Motor neuron (in vitro differentiated cells): ENCODE measurements at places on chromosomes 4 and X.
A peak's percentile ranks its signal among the peaks of the same experiment; 100 is the strongest.

GRCh38 chr4:141021397-141022110, 111.7 kb downstream of the RNF150 start:
- ATAC-seq: peak; percentile 51

GRCh38 chr4:893276-893994, 38.7 kb downstream of the GAK start:
- no peak for ATAC-seq

DNA sequence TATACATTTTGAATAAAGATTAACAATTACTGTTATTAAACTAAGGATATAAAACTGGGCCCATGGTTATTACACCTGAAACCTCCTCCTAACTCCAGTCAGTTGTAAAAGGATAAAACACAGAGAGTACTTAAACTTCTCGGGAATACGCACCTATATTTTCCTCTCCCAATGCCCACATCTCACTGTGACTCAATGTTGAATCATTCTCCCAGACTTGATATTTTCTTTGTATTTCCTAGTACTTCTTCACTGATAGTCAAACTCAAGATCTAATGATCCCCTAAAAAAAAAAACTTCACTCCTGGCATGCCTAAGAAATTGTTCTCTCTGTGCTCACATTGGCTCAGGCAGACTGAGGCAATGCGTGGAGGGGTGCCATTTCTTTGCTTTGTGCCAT, 212.5 kb upstream of the DKK2 start:
- no peak for ATAC-seq

DNA sequence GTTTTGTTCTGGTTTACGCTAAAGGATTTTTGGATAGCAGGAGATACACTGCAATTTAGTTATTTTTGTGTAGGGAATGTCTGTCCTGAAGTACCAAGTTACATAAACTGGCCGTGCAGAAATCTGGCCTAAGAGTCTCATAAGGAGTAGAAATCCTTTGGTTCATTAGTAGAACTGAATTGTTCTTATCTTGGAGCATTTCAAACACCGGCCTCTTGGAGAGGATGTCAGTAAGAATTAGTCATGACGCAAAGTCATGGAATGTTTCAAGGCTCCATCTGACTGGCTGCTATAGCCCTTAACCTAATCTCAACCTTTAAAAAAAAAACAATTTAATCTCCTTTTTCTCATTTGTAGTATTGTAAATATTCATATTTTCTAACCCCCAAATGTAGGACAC, 15.2 kb downstream of the PDLIM3 start:
- ATAC-seq: no peak

- ATAC-seq: no peak
These were observed 546 bp downstream of the ZRSR2 start for GRCh38 chrX:15790769-15791290.

DNA sequence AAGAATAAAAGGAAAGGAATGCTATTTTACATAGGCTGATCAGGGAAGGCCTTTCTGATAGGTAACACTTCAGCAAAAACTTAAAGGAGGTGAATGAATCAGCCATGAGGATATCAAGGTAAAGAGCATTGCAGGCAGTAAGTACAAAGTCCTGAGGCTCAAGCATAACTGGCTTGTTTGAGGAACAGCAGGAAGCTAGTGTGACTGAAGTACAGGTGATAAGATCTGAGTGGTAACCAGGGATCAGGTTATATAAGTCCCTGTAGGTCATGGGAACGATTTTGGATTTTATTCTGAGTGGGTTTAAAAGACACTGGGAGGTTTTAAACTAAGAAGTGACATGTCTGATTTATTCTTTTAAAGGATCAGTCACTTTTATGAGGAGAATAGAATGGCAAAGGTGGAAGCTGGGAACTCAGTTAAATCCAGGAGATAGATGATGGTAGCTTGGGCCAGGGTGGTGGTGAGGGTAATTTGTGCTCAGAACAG, 47.1 kb upstream of the THOC2 start:
- no peak for ATAC-seq

GRCh38 chr4:306551-306961, 1.3 kb upstream of the ZNF732 start:
- no peak for ATAC-seq

GRCh38 chr4:138348055-138348454, 105.9 kb upstream of the SLC7A11 start:
- no peak for ATAC-seq

DNA sequence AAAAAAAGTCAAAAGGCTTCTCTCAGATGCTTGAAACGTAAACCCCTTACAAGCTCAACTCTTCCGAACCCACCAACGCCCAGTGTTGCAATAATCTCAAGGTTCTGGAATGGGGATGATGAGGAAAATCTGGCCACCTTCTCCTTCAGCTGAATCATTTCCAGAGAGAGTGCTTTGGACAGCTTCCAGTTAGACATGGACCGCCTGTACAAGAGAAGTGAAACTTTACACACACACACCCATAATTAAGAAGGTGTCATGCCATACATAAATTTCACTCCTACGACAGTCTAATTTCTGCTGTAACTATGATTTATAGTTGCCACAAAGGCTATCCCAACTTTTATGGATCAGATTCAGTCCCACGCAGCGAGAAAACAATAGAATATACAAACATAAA, 72.3 kb downstream of the PRKG2 start:
- ATAC-seq: no peak

GRCh38 chrX:131239057-131239456, 50.0 kb downstream of the IGSF1 start:
- no peak for ATAC-seq

DNA sequence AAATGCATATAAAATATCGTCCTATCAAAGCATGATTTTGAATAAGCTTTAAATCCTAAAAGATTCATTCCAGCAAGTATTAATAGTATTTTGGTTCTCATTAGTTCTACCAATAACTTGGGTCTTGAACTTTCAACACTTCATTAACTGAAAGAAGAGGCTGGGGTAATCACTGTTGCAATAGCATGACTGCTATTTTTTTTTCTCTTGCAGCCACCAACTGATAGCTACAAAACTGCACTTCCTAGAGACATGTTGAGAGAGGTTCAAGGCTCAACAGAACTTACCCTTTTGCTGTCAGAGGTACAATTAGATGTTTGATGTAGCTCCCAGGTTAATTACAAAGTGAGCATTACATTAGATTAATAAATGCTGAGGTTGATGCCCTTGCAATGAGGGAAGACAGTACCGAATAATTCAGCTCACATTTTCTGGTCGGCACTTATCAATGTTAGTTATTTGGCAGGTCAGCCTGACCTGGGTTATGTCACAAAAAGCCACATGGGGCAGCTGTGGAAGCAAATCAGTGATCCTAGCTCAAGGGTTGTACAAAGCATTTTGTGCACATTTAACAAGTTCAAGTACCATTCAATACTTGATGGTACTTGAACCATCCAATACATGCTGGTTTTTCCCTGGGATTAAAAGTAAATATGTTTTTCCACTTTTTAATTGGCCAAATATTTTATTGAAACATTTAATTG, 29.9 kb upstream of the TET2 start:
- no peak for ATAC-seq

DNA sequence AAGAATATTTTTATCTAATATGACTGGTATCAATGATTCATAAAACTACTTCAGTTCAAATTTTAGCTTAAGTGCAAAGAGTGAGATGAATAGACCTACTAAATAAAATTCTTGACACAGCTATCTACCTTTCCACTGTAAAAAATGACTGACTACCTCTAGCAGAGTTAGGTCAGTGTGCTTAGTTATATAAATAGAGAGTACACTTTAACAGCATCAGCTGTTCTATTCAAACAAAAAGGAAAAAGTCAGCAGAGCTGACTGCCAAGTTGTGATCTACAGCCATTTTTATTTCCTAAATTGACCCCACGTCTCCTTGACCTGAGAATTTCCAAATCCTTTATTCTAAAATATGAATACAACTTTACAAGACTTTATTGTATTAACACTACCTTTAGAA, 262.4 kb downstream of the CAMK2D start:
- no peak for ATAC-seq

- no peak for ATAC-seq
These were observed 1025.5 kb downstream of the STIM2 start for GRCh38 chr4:27886120-27886519.

DNA sequence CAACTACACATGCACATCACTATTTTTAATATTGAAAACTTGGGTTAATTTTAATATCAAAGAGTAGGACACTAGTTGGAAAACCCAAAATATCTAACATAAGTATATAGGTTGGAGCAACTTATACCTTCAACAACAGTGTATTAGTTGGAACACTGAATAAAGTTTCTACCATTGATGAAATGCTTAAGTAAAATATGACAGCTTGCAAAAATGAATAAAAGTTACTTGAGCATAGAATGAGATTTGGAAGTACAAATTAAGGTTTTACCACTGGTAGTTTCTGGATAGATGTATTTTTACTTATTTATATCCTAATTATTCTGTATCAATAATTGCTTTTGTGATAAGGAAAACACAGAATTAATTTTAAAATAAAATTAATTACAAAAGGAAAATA, 1079.6 kb downstream of the ADGRL3 start:
- ATAC-seq: no peak

- ATAC-seq: no peak
These were observed 35.8 kb downstream of the CASP3 start for GRCh38 chr4:184613405-184613804.

GRCh38 chrX:87388381-87388780, 129.2 kb upstream of the KLHL4 start:
- no peak for ATAC-seq

DNA sequence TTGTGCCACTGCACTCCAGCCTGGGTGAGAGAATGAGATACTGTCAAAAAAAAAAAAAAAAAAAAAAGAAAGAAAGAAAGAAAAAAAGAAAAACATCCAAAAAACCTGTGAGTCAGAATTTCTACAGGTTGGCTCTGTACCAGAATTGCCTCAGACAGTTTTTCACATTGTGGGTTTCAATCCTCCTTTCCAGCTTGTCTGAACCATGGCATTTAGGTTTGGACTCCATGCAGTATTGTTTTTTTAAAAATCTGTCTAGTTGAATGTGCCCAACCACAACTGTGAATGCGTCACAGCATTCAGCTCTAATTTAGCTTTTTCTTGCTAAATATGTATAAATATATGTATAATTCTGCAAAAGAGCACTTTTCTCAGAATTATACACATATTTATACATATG, 31.4 kb upstream of the ARSH start:
- no peak for ATAC-seq

DNA sequence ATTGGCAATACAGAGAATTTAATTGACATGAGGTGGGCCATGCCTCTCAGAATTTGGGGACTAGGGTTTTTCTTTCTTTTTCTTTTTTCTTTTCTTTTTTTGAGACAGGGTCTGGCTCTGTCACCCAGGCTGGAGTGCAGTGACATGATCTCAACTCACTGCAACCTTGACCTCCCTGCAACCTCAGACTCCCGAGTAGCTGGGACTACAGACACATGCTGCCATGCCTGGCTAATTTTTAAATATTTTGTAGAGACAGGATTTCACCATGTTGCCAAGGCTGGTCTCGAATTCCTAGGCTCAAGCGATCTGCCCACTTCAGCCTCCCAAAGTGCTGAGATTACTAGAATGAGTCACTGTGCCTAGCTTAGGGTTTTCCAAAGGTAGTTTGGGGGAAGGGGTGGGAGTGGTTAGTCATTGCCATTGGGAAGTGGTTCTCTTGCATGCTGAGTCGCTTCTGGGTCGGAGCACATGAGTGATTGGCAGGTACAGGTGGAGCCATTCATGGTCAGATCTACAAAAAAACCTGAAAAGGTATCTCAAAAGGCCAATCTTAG, 54.5 kb downstream of the MID2 start:
- no peak for ATAC-seq

- ATAC-seq: no peak
These were observed 114.8 kb upstream of the VAMP7 start for GRCh38 chrX:155766321-155766720.
